ENCODE measurements at places on chromosomes 2 and 18.

DNA sequence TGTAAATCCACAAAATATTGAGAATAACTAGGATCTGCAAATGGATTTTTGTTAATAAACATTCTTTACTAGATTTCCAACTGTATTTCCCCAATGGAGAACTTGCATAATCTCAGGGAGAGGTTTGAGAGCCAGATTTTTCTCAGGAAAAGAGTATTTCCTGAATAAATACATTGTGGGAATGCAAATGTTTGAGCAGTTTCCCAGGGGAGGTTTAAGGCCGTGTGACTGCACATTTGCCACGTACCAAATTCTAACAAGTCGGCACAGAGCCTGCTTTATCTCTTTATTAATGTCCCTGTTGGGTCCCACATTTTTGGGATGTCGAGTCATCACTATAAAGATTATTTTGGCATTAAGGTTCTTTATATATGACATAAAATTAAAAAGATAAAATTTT is 27.0 kb downstream of the TFPI start:
- no peak for DNase-seq

- DNase-seq: no peak
Observed at GRCh38 chr2:107025869-107026380, 140.0 kb upstream of the ST6GAL2 start.

- DNase-seq: no peak
Observed at GRCh38 chr18:23529604-23530003, 26.3 kb downstream of the RMC1 start.

DNA sequence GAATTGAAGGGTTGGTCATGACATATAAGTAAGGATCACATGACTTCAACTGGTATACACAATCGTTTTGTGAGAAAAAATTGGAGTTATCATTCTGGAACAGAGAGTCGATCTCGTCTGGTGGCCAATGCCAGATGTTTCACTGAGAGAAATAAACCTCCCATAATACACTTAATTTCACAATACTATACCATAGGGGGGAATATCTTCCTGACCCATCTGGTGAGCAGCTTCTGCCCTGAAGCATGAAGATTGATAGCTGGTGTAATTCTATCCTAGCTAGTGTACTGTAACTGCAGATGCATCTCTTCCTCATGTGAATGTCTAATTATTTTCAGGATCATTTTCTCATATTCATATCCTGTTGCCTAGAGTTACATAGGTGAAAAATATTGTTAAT is 15.7 kb upstream of the CDH7 start:
- no peak for DNase-seq

DNA sequence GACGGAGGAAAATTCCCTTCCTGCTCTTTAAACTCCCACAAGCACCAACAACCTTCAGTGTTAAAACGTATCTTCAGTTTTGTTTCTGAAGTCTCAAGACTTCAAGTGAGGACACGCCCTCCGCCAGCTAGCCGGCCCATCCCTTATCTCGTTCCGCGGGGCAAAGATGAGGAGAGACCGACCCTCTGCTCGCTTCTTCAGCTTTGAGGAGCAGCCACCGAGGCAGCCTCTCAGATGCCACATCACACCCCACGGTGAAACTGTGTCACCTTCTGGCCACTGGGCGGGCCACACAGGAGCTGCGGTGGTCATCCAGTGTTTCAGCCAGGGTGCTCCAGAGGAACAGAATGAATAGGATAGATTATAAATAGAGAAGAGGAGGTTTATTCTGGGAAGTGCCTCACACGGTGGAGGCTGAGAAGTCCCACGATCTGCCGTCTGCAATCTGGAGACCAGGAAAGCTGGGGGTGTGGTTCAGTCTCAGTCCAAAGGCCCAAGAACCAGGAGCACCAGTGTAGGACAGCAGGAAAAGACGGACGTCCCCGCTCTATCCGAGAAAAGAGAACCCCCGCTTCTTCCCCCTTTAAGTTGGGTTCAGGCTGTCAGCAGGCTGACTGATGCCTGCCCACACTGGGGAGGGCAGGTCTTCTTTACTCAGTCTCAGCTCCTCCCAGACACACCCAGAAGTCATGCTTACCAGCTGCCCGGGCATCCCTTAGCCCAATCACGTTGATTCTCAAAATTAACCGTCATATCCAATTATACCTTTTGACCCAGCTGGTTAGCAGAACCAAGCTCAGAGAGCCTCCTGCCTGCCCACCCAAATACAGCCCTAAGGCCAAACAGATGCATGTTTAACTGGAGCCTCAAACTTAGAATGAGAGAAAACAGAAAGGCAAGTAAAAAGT is 399.7 kb upstream of the ID2 start:
- DNase-seq: peak; percentile 19

GRCh38 chr2:68253219-68254068 is 1.1 kb upstream of the PPP3R1 start:
- peak; percentile 47 for DNase-seq

Data from activated naive CD4-positive, alpha-beta T cell treated with Interleukin-2 at 50 U/mL for 16 hours (primary cell).